GDM1 (cell line): ENCODE measurements at places on chromosomes 13 and 19.

DNA sequence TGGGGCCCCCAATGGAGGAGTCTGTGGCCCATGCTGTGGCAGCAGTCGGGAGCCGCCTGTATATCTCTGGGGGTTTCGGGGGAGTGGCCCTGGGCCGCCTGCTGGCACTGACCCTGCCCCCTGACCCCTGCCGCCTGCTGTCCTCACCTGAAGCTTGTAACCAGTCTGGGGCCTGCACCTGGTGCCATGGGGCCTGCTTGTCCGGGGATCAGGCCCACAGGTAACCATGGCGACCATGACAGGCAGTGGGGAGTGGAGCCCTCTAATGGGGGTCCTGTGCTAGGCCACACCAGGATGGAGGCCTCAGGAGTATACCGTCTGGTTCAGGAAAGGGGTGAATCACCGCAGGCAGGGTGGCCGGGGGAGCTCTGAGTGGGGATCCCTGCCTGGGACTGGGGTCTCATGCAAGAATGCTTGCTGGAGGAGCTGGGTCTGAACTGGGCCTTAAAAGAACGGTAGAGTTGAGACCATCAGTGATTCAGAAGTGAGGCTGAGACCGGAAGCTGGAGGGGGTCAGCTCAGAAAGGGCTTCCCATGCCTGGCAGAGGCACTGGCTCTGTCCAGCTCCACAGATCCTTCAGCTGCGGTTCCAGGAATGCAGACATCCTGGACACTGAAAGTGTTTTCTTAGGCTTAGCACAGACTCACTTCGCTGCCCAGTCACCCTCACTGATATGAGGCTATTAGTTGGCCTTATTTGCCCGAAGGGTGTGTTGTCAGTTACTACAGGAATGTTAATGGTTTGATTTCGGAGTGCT lies 29.1 kb downstream of the CNFN start:
- DNase-seq, result no peak

- DNase-seq, result no peak
Observed at GRCh38 chr19:29881386-29881785, 60.7 kb upstream of the URI1 start.

GRCh38 chr19:18102916-18103542 lies 5.5 kb downstream of the MAST3 start:
- DNase-seq, result no peak

GRCh38 chr13:78228211-78228610 lies 309.6 kb upstream of the EDNRB start:
- DNase-seq, result no peak

- DNase-seq, result no peak
Observed at GRCh38 chr19:7655581-7655980, 13.3 kb upstream of the RETN start.

- no peak for DNase-seq
Observed at GRCh38 chr13:90918536-90918935, 429.0 kb upstream of the MIR17HG start.

GRCh38 chr19:33730858-33731607 lies 65.6 kb upstream of the KCTD15 start:
- no peak for DNase-seq

GRCh38 chr19:48394331-48395169 lies 1.1 kb downstream of the GRIN2D start:
- no peak for DNase-seq

DNA sequence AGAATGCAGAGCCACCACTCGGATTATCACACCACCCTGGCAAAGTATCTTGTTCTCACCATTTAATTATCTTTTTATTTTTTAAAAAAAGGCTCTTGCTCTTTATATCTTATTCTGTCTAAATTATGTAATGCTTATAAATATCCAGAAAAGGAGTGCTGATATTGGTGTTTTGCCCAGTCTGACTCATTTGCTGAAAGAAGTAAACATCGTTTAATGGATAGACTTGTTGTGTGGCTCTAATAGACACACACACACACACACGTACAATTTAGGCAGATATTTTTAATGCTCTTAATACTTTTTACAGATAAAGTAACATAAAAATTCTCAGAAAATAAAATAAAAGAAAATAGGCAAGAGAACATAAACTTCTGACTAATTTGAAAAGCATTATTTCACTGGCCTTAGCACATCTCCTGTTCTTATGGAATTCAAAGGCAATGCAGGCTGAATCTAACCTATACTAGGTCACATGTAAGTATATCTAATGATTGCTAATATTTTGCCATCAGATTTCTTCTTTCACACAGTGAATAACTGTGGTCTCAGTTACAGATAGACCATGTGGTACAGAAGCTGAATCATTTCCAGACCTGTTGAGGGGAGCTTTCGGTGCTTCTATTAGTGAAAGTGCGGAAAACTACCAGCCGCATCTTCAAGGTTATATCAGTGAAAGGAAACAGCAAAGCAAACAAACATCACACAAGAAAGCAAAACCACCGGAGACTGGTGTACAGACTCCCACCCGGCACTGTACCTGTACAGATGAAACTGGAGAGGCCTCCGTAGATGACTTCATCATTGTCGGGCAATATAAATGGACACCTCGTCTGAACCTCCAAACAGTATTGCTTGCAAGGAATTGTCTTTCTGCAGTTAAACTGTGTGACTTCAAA lies 642.1 kb upstream of the ARGLU1 start:
- DNase-seq, result no peak

GRCh38 chr13:59982631-59983382 lies 180.9 kb downstream of the DIAPH3 start:
- no peak for DNase-seq

GRCh38 chr19:45419396-45419795 lies 4.3 kb downstream of the ERCC1 start:
- DNase-seq, result peak; percentile 48

DNA sequence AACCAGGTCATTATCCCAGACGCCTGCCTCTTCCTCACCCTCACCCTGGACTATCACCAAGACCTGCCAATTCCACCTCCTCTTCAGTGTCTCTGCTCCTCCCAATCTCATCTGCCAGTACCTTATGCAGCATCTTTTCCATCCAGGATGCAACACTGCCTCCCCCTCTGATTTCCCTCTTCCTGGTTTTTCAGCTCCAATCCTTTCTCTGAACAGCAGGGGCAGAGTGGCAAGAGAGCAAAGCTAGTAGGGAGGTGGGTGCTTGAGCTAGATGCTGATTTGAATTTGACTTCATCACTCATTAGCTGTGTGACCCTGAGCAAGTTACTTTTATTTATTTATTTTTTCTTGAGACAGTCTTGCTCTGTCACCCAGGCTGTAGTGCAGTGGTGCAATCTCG lies 25.6 kb upstream of the CABP5 start:
- DNase-seq, result no peak

DNA sequence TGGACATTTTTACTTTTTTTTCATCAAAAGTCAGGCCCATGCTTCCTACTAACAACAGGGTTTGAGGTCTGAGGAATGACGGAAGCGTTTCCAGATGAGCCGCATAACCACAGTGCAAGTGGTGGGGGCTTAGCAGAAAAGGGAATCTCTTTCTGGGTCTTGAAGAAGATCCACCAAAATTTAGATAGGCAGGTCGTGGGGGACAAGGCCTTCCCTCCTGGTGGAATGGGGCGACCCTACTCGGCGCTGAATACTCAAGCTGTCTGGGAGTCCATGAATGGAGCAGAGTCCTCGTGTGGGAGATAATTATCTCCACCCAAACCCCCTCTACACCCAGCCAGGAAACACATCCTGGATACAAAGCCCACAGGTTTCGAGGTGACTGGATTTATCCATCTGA lies 36.9 kb downstream of the CARS2 start:
- DNase-seq, result no peak

DNA sequence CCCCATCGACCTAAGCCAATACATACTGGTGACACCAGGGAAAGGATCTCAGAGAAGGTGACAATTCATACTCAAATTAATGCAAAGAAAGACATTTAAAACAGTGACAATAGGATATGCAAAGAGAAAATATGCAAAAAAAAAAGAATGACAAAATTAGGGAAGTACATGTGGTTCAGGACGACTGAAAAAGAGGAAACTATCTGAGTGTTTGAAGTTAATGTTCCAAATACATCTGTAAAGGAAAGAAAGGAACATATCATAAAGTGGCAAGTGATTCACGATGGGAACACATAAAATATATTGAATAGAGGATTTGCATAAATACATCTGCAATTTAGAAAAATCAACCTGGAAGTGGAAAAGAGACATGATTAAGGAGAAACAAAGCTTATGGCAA lies 441.4 kb downstream of the SLITRK5 start:
- DNase-seq, result no peak

DNA sequence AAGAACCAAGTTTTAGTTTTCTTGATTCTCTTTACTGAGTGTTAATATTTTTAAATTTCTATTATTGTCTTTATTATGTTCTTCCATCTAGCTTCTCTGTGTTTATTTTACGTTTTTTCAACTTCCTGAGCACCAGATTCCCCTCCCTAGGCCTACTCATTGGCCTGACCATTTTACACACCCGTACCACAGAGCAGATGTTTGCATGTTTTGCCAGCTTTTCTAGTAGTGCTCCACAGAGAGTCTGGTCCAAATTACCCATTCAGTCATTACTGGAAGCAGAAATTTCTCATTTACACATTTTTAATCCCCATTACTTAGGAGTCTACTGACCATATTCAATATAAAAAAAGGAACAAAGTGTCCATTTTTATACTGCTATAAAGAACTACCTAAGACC lies 66.9 kb downstream of the ING1 start:
- no peak for DNase-seq

GRCh38 chr19:5059793-5060192 lies 90.9 kb downstream of the KDM4B start:
- DNase-seq, result no peak

- DNase-seq, result no peak
Observed at GRCh38 chr19:53981376-53981951, 10.0 kb upstream of the CACNG6 start.

GRCh38 chr13:31891472-31891871 lies 140.1 kb upstream of the FRY start:
- DNase-seq, result no peak

GRCh38 chr19:11539495-11540365 lies 1.1 kb downstream of the CNN1 start:
- DNase-seq, result no peak

DNA sequence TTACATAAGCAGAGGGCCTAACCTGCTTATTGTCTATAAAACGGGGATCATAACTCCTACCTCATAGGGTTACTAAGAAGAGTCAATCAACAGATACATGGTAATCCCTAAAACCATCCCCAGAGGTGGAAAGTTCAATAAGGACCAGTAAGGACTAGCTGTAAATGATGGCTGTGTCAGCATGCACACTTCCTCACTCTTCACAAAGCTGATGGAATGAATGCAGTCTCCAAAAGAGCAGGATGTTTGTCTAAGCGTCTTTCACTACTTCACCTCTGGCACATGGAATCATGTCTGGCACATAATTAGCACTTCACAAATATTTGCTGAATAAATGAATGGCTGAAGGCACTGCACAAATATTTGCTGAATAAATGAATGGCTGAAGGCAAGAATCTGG lies 134.2 kb downstream of the MIPEP start:
- no peak for DNase-seq

- DNase-seq, result no peak
Observed at GRCh38 chr19:7480970-7481255, 7.9 kb downstream of the PEX11G start.

- DNase-seq, result no peak
Observed at GRCh38 chr19:56966225-56966696, 125.7 kb upstream of the PEG3 start.

DNA sequence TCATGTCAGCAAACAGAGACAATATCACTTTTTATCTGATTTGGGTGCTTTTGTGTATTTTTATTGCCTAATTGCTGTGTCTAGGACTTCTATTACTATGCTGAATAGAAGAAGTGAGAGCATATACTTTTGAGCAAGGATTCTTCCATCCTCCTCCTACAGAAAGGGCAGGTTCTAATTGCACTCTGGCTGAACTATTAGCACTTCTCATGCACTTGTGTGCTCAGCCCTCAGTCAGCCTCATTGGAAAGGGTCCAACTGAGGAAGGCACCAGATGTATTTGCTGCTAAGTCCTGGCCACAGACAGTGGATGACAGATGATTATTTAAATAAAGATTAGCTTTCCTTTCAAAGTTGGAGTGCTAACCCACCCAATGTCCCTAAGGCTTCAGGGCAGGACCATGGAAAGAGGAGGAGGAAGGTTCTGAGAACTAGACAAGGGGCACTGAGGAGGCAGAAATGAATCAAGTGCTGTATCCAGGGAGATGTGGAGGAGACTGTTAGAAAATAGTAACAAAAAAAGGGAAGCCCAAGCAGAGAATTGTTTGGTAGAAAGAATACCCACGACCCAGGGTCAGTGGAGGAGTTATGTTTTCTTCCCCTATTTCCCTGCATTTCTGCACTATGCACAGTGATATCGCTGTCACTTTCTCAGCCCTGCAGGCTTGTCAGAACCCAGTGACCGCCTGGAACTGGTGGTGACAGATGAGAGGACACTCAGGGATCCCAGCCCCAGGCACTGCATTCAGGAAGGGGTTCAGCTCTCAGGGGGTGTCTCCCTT lies 8.0 kb downstream of the LILRB4 start:
- DNase-seq, result no peak

DNA sequence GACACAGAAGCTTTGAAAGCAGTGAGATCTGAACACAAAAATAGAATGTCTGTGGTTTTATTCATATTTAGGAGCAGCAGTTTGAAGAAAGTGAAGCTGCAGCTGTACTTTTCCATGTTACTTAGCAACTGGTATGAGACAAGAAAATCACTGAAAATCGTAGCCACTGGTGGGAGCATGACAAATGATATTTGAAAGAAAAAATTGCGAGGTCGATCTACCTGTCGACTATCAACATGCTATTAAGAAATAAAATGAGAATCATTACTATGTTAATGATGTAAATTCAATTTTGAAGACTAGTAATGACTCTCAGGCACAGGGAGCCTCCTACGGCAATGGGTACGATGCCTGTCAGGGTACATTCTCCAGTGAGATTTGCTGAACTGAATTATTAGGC lies 436.4 kb downstream of the SLITRK5 start:
- DNase-seq, result no peak

GRCh38 chr19:51329411-51329810 lies 12.5 kb downstream of the VSIG10L start:
- DNase-seq, result no peak

DNA sequence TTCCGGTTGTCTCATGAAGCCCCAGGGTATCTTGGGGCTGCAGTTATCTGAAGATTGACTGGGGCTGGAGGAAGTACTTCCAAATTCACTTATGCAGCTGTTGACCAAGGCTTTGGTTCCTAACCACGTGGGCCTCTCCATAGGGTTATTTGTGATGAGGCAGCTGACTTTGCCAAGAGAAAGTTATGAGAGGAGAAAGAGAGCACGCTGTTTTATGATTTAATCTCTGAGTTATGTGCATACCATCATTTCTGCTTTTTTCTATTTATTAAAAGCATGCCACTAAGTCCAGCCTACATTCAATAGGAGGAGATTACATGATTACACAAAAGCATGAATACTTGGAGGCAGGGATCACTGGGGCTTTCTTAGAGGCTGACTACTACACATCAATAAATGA lies 215.5 kb downstream of the NHLRC3 start:
- no peak for DNase-seq

- DNase-seq, result no peak
Observed at GRCh38 chr13:51276636-51277035, 54.4 kb downstream of the FAM124A start.
